ENCODE measurements at places on chromosomes 1 and 21.

DNA sequence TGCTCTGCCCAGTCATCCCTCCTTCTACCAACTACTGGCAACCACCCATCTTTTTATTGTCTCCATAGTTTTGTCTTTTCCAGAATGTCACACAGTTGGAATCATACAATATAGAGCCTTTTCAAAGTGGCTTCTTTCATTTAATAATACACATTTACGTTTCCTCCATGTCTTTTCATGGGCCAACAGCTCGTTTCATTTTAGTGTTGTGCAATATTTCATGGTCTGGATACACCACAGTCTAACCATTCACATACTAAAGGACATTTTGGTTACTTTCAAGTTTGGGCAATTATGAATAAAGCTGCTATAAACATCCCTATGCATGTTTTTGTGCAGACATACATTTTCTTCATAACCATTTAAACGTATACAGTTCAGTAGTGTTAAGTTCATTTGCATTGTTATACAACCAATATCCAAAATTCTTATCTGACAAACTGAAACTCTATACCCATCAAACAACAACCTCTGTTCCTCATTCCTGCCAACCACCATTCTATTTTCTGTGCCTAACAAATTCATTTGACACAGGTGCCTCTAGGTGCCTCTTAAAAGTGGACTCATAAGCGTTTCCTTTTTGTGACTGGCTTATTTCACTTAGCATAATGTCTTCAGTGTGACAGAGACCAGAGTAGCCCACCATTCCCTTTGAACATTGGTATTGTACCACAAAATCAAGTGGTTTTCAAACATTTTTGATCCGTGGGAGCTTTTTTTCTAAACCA lies 138.1 kb downstream of the NR5A2 start:
- DNase-seq: no peak

DNA sequence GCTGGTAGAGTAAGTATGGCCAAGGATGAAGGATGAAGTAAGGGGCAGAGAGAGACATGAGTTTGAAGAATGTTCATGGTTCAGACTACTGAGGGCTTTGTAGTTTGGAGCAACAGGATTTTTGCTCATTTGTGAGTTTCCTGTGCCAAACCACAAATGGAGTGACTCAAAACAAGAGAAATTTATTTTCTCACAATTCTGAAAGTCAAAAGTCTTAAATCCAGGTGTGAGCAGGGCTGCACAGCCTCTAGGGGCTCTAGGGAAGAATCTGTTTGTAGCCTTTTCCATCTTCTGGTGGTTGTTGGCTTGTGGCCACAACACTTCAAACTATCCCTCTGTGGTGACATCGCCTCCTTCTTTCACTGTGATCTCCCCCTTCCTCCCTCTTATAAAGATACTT lies 58.9 kb downstream of the RHOU start:
- no peak for DNase-seq

- no peak for DNase-seq
Measured at GRCh38 chr1:28927648-28928313, 13.4 kb downstream of the EPB41 start.

DNA sequence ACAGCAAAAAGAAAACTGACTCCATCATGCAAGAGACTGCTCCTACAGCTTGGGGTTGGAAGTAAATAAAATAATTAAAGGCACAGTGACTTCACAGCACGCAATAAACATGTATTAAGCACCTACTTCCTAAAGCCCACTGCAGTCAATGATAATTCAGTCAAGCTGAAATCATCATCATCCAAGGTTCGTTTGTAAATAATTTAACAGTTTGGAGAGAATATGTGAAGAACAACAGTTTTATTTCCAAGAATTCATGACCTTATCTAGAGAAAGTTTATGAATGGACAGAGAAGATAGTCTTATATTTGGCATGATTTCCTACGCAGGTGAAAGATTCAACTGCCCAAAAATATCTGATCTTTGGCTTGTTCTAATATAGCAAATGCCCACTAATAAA lies 86.8 kb downstream of the SMYD3 start:
- no peak for DNase-seq

- no peak for DNase-seq
Measured at GRCh38 chr1:169933984-169934725, 40.5 kb upstream of the SCYL3 start.

DNA sequence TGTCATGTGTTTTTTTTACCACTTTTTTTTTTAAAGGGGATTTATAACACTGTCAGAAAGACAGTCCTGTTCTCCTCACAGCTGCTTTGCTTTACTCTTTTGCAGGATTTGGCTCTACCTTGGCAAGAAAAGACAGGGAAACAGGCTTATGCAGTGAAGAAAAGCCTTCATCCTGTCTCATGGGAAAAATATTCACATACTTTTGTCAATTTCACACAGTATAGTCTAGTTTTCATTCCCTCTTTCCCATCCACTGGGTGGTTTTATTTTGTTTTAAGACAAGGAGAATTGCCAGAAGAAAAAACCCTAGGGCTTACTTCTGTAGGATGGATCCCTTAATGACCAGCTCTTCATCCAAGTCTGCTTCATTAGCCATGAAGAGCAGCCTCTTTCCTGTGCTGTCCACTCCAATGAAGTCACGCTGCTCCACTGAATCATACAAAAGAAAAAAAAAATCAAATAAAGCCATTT lies 60.0 kb downstream of the EIF2B3 start:
- no peak for DNase-seq

DNA sequence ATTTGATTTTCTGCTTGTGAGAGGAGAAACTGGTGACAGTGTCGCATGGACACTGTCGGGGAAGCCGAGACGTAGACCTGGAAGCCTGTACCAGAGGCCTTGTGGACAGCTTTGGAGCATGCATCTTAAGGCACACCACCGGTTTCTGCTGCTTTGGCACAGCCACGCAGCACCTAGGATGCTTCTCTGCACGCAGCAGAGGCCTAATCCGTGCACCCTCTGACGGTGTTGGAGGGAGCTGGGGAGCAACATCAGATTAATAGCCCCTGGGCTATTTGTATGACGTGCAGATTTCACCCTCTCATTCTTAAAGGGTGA lies 30.3 kb downstream of the TEX35 start:
- no peak for DNase-seq

GRCh38 chr1:104235141-104235540 lies 485.4 kb downstream of the AMY1C start:
- DNase-seq: no peak

DNA sequence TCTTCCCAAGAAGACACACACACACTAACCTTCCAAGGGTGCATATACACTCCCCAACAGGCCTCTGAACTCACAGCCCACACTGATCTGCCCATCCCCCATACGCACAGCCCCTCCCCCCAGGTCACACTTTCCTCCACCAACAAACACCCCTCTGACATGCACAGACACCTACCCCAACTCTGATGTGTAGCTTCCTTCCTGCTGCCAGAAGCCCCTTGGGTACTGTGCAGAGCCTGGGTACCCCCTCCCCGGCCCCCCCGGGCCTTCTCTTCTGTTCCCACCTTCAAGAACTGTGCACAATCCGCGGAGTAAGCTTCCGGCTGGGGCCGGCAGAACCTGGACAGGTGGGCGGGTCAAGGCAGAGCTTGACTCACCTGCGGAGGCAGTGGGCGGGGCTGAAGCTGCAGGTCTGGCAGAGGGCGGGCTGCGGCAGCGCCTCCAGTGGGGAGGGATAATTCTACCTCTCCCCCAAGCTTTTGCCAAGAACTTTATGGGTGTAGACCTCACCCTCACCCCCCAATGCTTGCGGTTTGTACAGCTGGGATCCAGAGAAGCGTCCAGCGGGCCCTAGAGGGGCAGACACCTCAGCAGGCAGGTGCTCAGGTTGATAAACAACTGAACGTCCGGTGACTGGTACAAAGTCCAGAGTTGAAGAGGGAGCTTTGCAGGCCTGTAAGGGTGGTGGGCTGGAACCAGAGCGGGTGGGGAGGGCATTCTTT lies at the start of gene C1orf210:
Gene C1orf210, minus strand, starts transcription at position 313 of the 722 bp plus-strand sequence. CDS start 2,311 bp downstream, outside the sequence.
- DNase-seq: no peak

- DNase-seq: no peak
Measured at GRCh38 chr1:118113261-118113660, 71.8 kb downstream of the SPAG17 start.
